SJSA1 (cell line): ENCODE measurements at places on chromosomes 12 and 14.
A peak's percentile ranks its signal among the peaks of the same experiment; 100 is the strongest.

- H3K4me3 ChIP-seq, result no peak overlapping the region
- no peak overlapping the region for H3K27ac ChIP-seq
- H3K27me3 ChIP-seq, result no peaks in the 10 kb centered on the region
- DNase-seq, result peak; percentile 22
- no peaks in the 10 kb centered on the region for H3K36me3 ChIP-seq
Measured at GRCh38 chr12:117119592-117120198, 20.5 kb upstream of the TESC start.

- no peak overlapping the region for H3K4me3 ChIP-seq
- no peak overlapping the region for H3K27ac ChIP-seq
- no peaks in the 10 kb centered on the region for H3K27me3 ChIP-seq
- no peaks in the 10 kb centered on the region for H3K36me3 ChIP-seq
Measured at GRCh38 chr12:23556661-23557060, 392.8 kb downstream of the SOX5 start.

DNA sequence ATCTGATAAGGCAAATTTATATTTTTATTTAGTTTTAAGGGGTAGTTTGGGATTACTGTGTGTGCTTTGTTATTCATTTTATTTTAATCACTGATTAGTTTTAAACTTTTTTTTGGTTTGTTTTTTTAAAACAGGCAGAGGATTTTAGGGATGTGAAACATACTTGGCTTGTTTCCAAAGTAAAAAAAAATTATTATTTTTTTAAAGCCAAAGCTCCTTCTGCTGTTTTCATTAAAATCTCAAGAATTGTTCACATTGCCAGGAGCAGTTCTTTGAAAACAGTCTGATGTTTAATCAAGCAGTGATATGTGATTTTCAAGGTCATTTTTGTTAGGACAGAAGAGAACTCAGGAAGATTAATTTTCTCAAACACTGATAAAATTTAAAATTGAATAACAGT, 11.2 kb downstream of the TTC8 start:
- H3K4me1 ChIP-seq, result peaks cover 38% of the 10 kb centered on the region
- no peaks in the 10 kb centered on the region for H3K27me3 ChIP-seq
- DNase-seq, result no peak
- H3K27ac ChIP-seq, result peak overlapping the region; percentile 67
- H3K36me3 ChIP-seq, result no peaks in the 10 kb centered on the region

GRCh38 chr14:58638231-58639197, 752 bp downstream of the DACT1 start:
- H3K27ac ChIP-seq, result 0 out of 2 replicates have a peak overlapping the region, but pooled peaks have one; percentile 33
- DNase-seq, result no peak
- H3K27me3 ChIP-seq, result no peaks in the 10 kb centered on the region
- H3K4me3 ChIP-seq, result peak overlapping the region; percentile 82
- H3K4me1 ChIP-seq, result peaks cover 35% of the 10 kb centered on the region
- H3K36me3 ChIP-seq, result peaks cover 4% of the 10 kb centered on the region; the same call in 1 of the 2 replicates

DNA sequence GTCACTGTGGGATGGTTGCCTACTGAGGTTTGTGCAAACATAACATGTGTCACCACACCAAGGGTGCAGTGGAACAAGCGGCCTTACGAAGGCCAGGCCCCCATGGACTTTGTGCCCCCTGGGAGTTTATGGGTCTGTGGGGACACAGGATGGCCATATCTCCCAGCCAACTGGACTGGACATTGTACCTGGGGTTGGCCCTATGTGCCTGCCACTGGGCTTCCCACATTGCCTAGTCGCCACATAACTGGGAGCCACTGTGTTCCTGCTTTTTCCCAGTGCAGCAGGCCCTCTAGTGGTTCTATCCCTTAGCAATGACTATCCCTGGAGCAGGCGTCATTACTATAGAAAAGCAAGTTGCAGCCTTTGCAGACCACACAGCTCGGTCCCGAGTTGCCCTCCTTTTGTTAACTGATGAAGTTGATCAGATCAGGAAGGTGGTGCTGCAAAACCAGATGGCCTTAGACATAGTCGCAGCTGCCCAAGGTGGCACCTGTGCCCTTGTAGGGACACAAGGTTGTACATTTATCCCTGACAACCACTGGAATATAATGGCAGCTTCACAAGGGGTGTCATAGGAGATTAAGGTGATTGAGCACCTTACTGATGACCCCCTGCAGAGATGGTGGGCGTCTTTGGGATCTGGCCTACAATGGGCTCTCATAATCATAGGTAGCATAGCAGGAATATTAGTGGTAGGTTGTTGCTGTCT, 15.2 kb upstream of the RNASE12 start:
- H3K4me1 ChIP-seq, result peaks cover 4% of the 10 kb centered on the region
- no peaks in the 10 kb centered on the region for H3K36me3 ChIP-seq
- H3K27me3 ChIP-seq, result no peaks in the 10 kb centered on the region

DNA sequence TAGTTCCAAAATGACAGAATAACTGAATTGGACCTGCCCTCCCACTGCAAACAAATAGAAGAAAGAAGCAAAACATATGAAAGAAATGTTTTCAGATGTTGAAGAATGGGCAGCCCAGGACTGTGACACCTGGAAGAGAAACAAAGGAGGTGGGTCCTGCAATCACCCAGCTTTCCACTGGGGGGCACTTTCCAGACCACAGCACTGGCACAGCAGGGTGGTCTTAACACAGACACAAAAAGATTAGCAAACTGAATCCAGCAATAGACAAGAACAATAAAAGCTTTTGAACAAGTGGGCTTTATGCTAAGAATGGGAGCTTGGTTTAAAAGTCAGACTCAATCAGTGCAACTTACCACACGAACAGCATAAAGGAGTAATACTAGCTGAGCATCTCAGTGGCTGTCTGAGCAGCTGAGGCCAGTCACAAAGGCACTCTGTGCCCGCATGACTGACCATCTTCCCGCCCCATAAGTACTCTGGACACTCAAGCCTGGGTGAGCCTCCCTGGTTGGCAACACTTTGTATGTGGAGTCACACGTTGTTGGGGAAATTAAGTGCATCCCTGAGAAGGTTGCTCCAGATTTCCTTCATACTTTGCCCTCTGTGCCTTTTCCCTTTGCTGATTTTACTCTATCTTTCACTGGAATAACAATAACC, 27.7 kb downstream of the JKAMP start:
- H3K27ac ChIP-seq, result no peak overlapping the region
- no peaks in the 10 kb centered on the region for H3K27me3 ChIP-seq
- no peaks in the 10 kb centered on the region for H3K4me1 ChIP-seq
- no peak overlapping the region for H3K4me3 ChIP-seq

DNA sequence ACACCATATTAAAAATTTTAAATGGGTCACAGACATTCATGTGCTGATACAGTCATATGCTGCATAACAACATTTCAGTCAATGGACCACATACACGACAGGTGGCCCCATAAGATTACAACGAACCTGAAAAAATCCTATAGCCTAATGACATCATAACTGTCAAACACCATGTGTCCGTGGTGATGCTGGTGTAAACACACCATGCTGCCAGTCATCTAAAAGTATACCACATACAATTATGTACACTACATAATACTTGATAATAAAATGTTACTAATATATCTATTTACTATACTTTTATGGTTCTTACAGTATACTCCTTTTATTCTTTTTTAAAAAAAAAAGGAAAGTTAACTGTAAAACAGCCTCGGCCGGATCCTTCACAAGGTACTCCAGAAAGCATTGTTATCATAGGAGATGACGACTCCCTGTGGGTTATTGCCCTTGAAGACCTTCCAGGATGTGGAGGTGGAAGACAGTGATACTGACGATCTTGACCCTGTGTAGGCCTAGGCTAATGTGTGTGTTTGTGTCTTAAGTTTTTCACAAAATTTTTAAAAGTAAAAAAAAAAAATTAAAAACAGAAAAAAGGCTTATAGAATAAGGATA, 5.0 kb upstream of the TDG start:
- peaks cover 26% of the 10 kb centered on the region for H3K4me1 ChIP-seq
- H3K4me3 ChIP-seq, result no peak overlapping the region
- 0 out of 2 replicates have a peak overlapping the region, but pooled peaks have one; percentile 5 for H3K27ac ChIP-seq
- DNase-seq, result no peak

GRCh38 chr12:96020314-96021003, 14.9 kb downstream of the LTA4H start:
- H3K36me3 ChIP-seq, result peaks cover 66% of the 10 kb centered on the region
- no peak for DNase-seq
- H3K27ac ChIP-seq, result no peak overlapping the region
- H3K4me3 ChIP-seq, result no peak overlapping the region

- DNase-seq, result no peak
- no peaks in the 10 kb centered on the region for H3K27me3 ChIP-seq
- H3K4me1 ChIP-seq, result no peaks in the 10 kb centered on the region
- H3K4me3 ChIP-seq, result no peak overlapping the region
Measured at GRCh38 chr12:28079539-28079938, 107.0 kb upstream of the PTHLH start.

- H3K4me1 ChIP-seq, result no peaks in the 10 kb centered on the region
- no peak for DNase-seq
- H3K36me3 ChIP-seq, result no peaks in the 10 kb centered on the region
- H3K27ac ChIP-seq, result no peak overlapping the region
Measured at GRCh38 chr12:23210573-23210972, 585.6 kb downstream of the ETNK1 start.

GRCh38 chr12:54987611-54988231, 3.2 kb upstream of the TESPA1 start:
- peaks cover 7% of the 10 kb centered on the region; the same call in 1 of the 2 replicates for H3K27me3 ChIP-seq
- H3K4me3 ChIP-seq, result no peak overlapping the region
- DNase-seq, result no peak

DNA sequence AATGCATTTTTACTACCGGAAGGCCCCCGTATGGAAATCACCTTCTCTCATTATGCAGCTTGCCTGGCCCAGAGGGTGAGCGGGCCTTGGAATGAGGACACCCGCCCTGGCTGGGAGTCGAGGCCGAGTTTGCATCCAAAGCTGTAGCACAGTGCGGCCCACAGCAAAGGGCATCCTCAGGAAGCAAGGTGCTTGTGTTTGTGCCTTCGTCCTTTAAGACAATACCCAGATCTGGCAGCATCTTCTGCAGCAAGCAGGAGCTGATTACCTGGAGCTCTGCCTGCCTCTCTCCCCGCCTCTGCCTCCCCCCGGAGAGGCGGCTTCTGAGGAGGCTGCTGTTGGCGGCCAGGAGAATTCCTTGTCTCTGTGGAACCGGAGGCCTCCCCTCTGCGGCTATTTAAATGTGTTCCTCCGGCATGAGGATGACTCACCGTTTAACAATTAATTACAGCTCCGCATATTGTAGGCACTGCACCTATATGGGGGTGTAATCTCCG, 145.3 kb downstream of the CACNA1C start:
- no peak overlapping the region for H3K4me3 ChIP-seq
- no peaks in the 10 kb centered on the region for H3K27me3 ChIP-seq
- H3K4me1 ChIP-seq, result peaks cover 13% of the 10 kb centered on the region
- no peak overlapping the region for H3K27ac ChIP-seq
- peak; percentile 79 for DNase-seq
- H3K36me3 ChIP-seq, result no peaks in the 10 kb centered on the region

GRCh38 chr12:3718100-3718499, 34.8 kb downstream of the CRACR2A start:
- no peak overlapping the region for H3K27ac ChIP-seq
- no peaks in the 10 kb centered on the region for H3K27me3 ChIP-seq
- no peak for DNase-seq
- H3K36me3 ChIP-seq, result no peaks in the 10 kb centered on the region
- H3K4me1 ChIP-seq, result no peaks in the 10 kb centered on the region

- peaks cover 16% of the 10 kb centered on the region for H3K4me1 ChIP-seq
- H3K4me3 ChIP-seq, result no peak overlapping the region
- H3K27ac ChIP-seq, result no peak overlapping the region
- peaks cover 53% of the 10 kb centered on the region for H3K36me3 ChIP-seq
Measured at GRCh38 chr14:23323838-23324454, 2.7 kb downstream of the PABPN1 start.

DNA sequence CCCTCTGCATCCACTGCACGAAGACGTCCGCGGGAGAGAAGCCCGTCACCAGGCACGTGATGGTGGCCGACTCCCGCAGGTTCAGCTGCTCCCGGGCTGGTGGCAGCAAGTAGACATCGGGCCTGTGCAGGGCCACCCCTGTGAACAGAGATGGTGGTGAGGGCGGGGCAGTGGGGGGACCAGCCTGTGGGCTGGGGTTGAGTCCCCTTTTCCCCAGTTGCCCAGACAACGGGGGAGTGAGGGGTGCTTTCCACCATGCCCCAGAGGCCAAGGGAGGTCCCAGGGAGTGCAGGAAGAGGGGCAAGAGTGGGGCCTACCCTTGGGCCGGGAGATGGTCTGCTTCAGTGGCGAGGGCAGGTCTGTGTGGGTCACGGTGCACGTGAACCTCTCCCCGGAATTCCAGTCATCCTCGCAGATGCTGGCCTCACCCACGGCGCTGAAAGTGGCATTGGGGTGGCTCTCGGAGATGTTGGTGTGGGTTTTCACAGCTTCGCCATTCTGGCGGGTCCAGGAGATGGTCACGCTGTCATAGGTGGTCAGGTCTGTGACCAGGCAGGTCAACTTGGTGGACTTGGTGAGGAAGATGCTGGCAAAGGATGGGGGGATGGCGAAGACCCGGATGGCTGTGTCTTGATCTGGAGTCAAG, 328.3 kb downstream of the TMEM121 start:
- DNase-seq, result no peak
- no peaks in the 10 kb centered on the region for H3K27me3 ChIP-seq
- H3K4me3 ChIP-seq, result no peak overlapping the region
- no peaks in the 10 kb centered on the region for H3K4me1 ChIP-seq
- no peaks in the 10 kb centered on the region for H3K36me3 ChIP-seq

- H3K36me3 ChIP-seq, result no peaks in the 10 kb centered on the region
- H3K4me1 ChIP-seq, result no peaks in the 10 kb centered on the region
- H3K4me3 ChIP-seq, result no peak overlapping the region
- H3K27me3 ChIP-seq, result no peaks in the 10 kb centered on the region
Measured at GRCh38 chr14:92493024-92493423, 20.6 kb upstream of the RIN3 start.

DNA sequence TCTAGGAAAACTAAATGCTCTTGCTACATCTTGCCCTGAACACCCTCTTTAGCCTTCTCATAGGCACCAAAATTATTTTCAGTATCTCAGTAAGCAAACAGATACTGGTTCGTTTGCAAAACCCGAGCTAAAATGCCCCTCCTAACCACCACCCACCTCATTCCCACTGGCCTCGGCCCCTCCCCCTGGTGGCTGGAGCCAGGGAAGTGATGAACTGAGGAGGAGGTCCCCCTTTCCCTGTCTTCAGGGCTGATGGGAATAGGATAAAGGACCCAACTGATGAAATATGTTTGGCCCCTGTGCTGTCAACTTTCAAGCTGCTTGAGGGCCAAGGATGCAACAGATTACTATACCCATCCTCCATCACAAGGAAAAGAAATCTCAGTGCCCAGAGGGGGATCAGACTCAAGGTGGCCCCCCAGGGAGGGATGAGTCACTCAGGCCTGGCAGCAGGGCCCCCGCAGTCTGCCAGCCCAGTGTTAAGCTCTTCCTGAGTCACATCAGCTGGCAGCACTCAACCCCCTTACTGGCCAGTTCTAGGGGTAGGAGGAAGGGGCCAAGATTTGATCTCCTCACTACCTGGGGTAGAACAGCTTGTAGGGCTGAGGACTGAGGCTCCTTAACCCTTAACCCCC, 1.7 kb downstream of the ANKRD52 start:
- H3K27ac ChIP-seq, result no peak overlapping the region
- H3K4me3 ChIP-seq, result peak overlapping the region; percentile 98; the same call in 1 of the 2 replicates
- H3K4me1 ChIP-seq, result peaks cover 36% of the 10 kb centered on the region
- H3K36me3 ChIP-seq, result peaks cover 67% of the 10 kb centered on the region
- DNase-seq, result peak; percentile 44

GRCh38 chr14:92472860-92473259, 40.7 kb upstream of the RIN3 start:
- no peak overlapping the region for H3K4me3 ChIP-seq
- H3K4me1 ChIP-seq, result no peaks in the 10 kb centered on the region
- DNase-seq, result no peak
- no peaks in the 10 kb centered on the region for H3K27me3 ChIP-seq
- no peak overlapping the region for H3K27ac ChIP-seq
